Activated CD8-positive, alpha-beta memory T cell treated with anti-CD3 and anti-CD28 coated beads, Interleukin-2, amount 50 U/mL, for 4 hours (primary cell): ENCODE measurements at places on chromosomes 6 and 20.

DNA sequence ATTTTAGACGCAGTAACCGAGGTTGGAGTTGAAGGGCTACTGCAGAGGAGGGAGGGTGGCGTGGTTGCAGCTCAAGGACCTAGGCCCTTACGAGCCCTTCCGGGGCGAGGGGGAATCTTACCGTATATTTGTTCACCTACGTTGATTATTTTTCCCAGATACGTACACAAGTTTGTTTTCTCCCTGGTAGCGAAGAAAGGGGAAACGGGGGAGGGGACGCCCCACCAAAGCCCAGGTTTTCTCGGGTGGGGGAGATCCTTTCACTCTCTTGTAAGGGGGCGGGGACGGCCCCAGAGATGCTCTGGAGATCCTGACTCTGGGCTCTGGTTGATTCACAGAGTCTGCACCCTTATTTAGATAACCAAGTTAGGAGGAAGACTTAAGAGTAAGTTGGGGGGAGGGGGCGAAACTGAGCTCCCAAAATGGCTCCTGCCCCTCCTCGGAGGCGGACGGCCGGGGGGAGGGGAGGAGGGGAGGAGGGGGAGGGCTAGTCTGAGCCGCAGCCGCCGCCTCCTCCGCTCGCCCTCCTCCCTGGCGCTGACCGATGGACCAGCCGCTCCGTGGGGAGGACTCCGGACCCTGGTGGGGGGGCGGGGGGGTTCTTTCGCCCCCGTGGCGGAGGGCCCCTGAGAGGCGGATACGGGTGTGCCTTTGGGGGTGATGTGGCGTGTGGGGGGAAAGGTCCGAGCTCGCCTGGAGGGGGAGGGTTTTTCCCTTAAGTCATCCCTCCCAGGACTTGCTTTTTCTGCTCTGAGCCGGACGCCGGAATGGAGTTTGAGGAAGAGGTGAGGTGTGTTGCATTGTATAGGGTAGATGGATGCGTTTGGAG, 2.2 kb downstream of the BRD2 start:
- DNase-seq: peak; percentile 75

- no peak for DNase-seq
Observed at GRCh38 chr20:50717974-50718761, 13.2 kb upstream of the PARD6B start.

DNA sequence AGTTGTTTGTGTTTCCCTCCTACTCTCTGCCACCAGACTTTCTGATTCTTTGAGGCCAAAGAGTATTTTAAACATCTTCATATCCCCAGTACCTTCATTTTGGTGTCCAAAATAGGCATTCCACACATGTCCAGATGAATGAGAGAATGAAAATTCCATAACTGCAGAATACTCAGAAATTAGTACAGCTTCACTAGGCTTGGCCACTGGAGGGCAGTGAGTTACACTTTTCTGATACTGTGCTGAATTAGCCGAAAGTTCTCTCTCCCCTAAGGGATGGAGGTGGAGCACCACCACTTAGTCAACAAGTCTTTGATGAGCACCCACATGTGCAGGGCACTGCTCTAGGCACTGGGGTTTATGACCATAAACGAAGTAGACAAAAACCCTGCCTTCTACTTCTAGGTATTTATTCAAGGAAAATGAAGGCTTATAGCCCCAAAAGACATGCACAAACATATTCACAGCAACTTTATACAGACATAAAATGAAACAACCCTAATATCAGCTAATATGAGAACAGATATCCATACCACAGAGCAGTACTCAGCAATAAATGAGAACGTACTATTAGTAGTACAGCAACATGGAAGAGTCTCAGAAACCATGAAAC, 46.1 kb upstream of the TMEM217 start:
- no peak for DNase-seq

- no peak for DNase-seq
Observed at GRCh38 chr6:1516742-1517520, 92.8 kb upstream of the FOXC1 start.

DNA sequence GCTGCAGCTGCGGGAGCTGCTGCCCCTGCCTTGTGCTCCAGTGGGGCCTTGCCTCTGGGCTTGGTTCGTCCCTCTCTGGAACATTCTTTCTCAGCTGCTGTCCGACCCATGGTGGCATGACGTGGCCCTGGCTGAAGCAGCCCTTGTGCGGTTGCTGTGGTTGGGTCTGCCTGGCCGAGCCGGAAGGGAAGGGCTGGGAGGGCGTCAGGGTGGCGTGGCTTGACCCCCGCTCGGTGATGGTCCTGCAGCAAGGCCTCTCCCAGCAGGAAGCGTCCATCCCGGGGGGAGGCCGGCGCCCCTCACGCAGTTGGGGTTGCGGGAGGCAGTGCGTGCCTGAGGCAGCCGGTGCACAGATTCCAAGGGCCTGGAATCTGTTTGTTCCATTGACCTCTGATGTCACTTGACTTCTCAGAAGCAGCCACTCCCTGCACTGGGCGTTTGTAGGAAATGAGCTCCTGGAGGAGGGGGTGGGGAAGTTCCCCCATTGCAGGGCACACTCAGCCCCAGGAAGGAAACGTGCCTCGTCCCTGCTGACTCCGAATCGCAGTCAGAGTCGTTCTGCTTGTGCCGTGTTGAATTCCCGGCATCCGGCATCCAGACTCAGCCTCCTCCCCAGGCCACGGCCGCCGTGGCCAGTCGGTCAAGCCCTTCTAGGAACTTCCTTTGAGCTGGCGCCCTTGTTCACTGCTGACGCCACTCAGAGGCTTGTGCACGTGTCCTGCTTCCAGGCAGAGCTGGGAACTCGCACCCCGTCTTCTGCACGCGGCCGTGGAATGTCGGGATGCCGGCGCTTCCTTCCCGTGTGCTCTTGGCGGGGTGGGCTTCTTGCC, 9.7 kb upstream of the TNFRSF6B start:
- no peak for DNase-seq

DNA sequence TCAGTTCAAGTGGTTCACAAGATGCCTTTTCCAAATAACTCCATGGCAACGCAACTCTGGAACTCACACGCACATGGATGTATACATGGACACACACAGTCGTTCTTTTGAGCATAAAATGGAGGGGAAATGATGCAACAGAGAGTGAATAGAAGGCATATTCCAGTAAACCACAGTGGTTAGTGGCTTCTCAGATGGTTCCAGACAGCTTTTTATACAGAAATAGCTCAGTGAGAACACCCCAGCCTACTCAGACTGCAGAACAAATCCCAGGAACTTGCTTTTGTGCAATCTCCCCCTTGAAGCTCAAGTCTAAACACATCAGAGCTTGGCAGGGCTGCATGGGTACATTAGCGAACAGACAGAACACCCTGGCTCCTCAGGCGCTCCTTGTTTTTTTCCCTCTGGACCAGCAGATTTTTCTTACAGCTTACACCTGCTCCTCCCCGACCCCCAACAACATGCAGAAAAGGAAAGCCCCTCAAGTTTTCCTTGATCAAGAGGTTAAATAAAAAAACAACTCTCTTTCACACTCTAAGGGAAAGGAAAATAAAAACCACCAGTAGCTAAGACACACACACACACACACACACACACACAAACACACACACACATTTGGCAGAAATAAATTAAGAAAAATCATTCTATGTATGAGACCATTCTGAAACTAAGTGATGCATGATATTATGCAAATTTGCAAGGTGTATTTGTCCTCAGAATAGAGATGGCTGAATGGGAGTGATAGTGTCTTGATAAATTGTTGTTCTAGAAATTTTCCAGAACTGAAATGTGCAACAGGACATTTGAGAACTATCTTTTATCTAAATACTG, 51.2 kb upstream of the RANBP9 start:
- DNase-seq: no peak
